ENCODE measurements at places on chromosomes 12 and 14.

DNA sequence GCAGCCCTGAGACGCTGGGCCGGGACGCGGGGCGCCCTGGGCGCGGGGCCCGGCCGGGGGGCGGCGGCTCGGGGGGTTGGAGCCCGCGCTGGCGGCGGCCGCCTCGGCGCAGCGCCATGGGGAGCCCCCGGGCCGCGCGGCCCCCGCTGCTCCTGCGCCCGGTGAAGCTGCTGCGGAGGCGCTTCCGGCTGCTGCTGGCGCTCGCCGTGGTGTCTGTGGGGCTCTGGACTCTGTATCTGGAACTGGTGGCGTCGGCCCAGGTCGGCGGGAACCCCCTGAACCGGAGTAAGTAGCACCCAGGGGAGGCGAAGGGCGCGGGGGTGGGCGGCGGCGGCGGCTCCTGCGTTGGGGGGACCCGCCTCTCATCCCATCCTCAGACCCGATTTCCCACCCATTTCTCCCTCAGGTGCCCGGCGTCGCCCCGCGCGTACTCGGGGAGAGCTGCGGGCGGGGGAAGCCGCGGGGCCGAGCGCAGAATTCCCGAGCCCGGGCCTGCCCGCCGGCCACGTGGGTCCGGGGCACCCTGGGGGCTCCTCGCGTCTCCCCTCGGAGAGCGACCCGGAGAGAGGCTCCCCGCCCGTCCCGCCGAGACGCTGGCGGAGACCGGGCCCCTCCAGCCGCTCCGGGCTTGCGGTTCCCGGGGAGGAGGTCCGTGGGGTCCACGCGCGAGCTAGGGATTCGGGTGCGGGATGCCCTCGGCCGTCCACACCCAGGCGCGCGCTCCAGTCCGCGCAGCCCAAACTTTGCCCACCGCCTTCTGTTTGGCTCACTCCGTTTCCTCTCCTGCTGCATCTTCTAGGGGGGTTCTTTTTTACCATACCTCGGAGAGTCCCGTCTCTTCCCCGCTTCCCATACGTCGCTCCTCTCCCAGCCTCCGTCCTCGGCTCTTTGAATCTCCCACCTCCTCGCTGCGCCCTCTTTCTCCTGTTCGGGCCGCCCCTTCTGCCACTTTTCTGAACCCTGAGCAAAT, 807 bp downstream of the B4GALNT3 start:
- no peak for DNase-seq

- no peak for DNase-seq
These were observed 2.2 kb downstream of the ADIPOR2 start for GRCh38 chr12:1692895-1693610.

- DNase-seq: no peak
These were observed 75.3 kb upstream of the ZDHHC17 start for GRCh38 chr12:76688631-76689030.

DNA sequence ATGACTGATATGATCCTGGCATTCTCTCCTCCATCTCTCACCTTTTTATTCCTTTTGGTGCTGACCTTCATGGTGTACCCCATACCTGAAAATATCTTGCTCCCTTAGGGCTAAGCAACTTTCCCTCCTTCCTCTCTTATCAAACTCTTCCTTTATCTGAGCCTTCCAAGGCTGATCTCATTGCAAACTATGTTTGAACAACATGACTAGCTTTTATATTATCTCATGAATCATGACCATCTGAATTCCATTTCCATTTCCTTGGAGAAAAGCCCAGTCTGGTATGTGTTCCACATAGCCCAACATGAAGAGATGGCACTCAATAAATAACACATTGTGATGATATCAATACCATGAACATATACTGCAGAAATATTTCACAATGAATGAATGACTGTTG, 111.6 kb downstream of the TSPAN8 start:
- peak; percentile 95 for DNase-seq

- no peak for DNase-seq
These were observed 72.9 kb downstream of the DENND5B start for GRCh38 chr12:31517994-31518393.

- no peak for DNase-seq
These were observed 417.6 kb downstream of the PDZRN4 start for GRCh38 chr12:41605545-41606305.

GRCh38 chr14:88166616-88167015, 156.5 kb downstream of the KCNK10 start:
- DNase-seq: peak; percentile 24

DNA sequence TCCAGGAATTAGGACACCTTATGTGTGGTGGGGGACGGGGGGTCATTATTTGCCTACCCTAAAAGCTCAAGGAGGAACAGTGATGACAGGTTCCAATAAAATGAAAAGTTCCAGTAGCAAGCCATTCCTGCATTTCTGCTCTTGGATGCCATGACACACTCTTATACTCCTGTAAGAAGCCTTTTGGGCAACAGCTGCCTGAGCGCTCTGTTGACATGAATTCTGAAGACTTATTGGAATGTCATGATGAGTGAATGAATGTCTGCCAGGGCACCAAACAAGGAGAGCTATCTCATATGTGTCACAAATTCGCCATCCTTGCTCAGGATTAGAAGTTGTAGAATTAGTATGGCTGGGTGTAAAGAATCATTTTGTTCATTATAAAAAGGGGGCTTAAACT, 36.3 kb downstream of the PTGER2 start:
- no peak for DNase-seq

DNA sequence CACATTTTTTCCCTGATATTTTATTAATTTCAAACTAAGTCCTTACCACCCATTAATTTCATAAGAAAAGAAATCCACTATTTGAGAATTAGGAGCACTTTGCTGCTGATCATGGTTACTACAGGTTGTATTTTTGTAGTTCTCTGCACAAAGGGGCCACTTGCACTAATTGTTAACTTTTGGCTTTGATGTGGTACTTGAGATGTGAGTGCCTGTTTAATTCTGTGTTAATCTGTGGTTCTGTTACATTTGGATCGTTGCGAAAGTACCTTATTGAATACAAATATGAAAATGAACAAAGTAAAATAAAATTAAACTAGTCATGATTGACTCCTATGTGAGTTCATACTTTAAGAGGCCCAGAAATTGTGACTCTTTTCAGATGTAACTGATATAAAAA, 374.9 kb upstream of the RGS6 start:
- no peak for DNase-seq

DNA sequence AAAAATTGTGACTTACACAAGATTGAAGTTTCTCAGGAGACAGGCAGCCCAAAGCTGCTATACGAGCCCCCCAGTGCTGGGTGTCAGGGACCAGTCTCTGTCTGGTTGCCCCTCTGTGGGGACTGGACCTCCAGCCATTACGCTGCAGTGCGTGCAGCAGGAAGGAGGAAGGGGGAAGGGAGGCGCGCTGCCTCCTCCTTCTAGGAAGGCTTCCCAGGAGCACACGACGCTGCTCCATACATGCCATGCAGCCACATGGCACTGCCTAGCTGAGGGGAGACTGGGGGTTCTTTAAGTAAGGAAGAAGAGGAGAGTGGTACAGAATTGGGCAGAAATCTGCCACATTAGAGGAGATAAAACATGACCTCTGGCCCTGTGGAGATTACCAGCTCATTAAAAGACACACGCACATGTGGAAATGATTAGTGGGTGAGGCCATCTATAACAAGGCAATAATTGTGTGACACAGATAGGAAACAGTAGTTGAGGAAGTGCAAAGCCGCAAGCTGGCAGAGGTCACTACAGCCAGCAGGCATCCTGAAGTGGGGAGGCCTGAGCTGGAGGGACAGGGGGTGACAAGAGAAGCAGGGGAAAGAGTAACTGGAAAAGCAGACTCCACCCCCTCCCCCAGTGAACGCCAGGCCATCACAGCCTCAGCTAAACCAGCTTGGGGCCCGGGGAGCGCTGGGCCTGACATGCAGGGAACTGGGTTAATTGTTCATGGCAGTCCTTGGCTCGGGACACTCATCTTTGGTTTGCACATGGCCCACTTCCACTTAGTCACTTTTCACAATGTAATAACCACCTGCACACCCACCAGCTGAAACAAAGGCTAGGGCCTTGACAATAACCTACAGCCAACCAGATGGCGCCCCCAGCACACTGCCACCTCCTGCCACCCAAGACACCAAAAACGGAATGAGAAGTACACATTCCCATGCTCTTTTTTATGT, 39.6 kb downstream of the CCDC88C start:
- peak; percentile 32 for DNase-seq

- DNase-seq: no peak
These were observed 64.2 kb upstream of the FOXN3 start for GRCh38 chr14:89481196-89481595.

DNA sequence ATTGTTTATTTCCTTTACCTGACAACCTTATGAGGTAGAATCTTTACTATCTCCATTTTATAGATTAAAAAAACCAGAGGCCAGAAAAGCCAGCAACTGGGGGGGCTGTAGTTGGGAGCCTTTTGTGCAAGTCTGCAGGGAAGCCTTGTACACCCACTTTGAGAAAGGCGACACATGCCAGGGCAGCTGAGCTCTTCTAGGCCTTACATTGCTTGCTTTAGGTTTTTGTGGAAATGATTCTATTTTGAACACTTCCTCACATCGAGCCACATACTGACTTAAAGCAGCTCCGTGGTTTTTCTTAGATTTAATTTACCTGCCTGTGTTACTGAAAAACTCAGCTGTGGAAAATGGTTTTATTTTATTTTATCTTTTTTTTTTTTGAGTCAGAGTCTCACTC, 34.6 kb downstream of the EP400 start:
- DNase-seq: no peak

GRCh38 chr14:36988989-36989388, 183.4 kb downstream of the SLC25A21 start:
- DNase-seq: no peak

DNA sequence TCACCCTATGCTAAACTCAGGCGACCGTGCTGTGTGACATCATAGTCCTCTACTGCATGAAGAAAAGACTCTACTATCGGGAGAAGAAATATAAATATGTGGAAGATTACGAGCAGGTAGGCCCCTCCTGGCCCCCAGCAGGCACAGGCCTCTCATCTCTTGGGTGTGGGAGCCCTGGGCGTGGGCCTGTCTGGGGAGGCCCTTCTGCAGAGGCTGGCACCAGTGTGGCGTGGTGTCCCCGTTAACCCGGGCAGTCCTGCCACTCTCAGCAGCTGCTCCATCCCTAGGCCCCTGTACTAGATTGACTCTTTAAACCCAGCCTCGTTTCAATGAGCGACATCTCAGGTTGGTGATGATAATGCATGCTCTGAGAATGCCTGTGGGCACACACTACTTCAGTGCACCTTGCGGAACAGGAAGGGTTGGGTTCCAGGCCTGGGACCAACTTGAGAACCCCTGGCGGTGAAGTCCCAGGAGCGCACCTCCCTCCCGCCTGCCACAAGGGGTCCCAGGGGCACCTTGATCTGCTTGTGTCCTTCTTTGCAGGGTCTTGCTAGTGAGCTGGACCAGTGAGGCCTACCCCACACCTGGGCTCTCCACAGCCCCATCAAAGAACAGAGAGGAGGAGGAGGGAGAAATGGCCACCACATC, 23.2 kb downstream of the P2RX4 start:
- no peak for DNase-seq

GRCh38 chr12:42611571-42612230, 22.2 kb upstream of the PRICKLE1 start:
- no peak for DNase-seq

- DNase-seq: peak; percentile 15
These were observed 46.7 kb downstream of the BHLHE41 start for GRCh38 chr12:26077915-26078702.

- no peak for DNase-seq
These were observed 29.3 kb upstream of the GAS2L3 start for GRCh38 chr12:100544165-100544564.

- DNase-seq: no peak
These were observed 20.0 kb downstream of the TMEM132C start for GRCh38 chr12:128286970-128287369.

GRCh38 chr12:112807452-112807851, 15.9 kb downstream of the RPH3A start:
- no peak for DNase-seq

GRCh38 chr14:52318062-52318461, 4.0 kb downstream of the PTGER2 start:
- no peak for DNase-seq

GRCh38 chr14:26218861-26219260, 379.0 kb downstream of the NOVA1 start:
- DNase-seq: no peak

DNA sequence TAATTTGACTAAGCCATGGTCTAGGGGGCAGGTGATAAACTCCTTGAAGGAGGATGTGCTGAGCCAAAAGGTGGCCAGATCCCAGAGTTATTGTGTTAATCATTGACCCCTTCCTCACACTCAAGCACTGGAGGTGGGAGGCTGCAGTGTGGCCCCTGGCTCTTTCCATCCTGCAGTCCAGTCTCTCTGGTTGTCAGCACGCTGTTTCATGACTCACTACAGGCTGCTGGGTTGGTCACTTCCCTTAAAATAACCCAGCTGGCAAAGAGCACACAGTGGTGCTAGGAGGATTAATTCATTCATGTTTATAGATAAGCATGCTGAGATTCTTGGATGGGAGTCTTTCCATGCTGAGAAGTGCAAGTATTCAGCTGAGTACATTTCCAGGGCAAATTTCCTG, 228.9 kb downstream of the ANO2 start:
- DNase-seq: no peak

DNA sequence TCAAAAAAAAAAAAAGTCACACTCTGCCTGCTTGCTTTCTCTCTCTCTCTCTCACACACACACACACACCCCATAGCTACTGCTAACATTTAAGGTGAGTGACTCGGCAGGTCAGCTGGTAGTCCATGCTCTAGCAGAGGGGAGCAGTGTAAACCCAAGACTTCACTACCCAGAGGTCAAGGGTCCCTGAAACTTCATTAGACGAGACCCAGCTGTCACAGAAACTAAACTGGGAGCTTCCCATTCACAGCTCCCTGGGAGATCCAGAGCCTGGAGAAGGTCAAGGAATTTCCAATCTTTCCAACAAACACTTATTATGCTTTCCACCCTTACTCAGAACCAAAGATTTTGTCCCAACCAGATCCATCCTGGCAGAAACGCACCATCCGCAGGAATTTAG, 33.2 kb downstream of the CKAP4 start:
- DNase-seq: no peak

- DNase-seq: peak; percentile 51
These were observed 350.1 kb upstream of the ATP2B1 start for GRCh38 chr12:90058704-90059103.
